ENCODE measurements at places on chromosomes 16 and 17. TPM values are rescaled to one million over a fixed set of nuclear protein-coding genes. Genes with fewer than 3 reads are reported as not detected.

Gene MT2A
- not detected for polyA plus RNA-seq

Gene RNF43
- polyA plus RNA-seq = not detected

Gene PSKH1
- 3.8 TPM for polyA plus RNA-seq

Gene PPM1E
- 39.5 TPM for polyA plus RNA-seq

Gene TMEM238L
- not detected for polyA plus RNA-seq

Gene IRX5
- polyA plus RNA-seq = 0.14 TPM

Gene C17orf67
- polyA plus RNA-seq = 0.15 TPM

Gene GPRC5B
- polyA plus RNA-seq = 21.9 TPM

Gene PPP1R27
- polyA plus RNA-seq = not detected

Data from neural cell (in vitro differentiated cells).